NCI-H460 (cell line): ENCODE measurements at places on chromosomes 11 and 22. TPM values are rescaled to one million over a fixed set of nuclear protein-coding genes. Genes with fewer than 3 reads are reported as not detected.

GRCh38 chr11:128165572-128165971, 421.8 kb downstream of the ETS1 start:
- DNase-seq = no peak

- no peak for DNase-seq
Measured at GRCh38 chr11:45181193-45181888, 34.9 kb downstream of the PRDM11 start.

GRCh38 chr11:111574373-111575225, 27.6 kb upstream of the SIK2 start:
- DNase-seq = no peak

DNA sequence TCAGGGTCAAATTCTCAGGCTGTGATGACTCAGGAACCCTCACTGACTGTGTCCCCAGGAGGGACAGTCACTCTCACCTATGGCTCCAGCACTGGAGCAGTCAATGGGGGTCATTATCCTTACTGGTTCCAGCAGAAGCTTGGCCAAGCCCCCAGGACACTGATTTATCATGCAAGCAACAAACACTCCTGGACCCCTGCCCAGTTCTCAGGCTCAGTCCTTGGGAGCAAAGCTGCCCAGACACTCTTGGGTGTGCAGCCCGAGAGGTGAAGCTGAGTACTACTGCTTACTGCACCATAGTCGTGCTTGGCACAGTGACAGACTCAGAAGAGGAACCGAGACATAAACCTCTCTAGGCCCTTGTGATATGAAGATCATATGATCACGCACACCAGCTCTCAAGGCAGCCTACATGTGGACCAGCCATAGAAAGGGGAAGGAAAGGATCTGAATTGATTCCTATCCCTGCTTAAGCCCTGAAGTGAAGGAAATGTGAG, 58.2 kb downstream of the ZNF280B start:
- no peak for DNase-seq

- DNase-seq = no peak
Measured at GRCh38 chr11:119700030-119700429, 29.0 kb downstream of the NECTIN1 start.

GRCh38 chr22:44183287-44183588, 2.5 kb downstream of the PARVG start:
- DNase-seq = no peak

- no peak for DNase-seq
Measured at GRCh38 chr22:42685941-42686653, 34.6 kb downstream of the A4GALT start.

DNA sequence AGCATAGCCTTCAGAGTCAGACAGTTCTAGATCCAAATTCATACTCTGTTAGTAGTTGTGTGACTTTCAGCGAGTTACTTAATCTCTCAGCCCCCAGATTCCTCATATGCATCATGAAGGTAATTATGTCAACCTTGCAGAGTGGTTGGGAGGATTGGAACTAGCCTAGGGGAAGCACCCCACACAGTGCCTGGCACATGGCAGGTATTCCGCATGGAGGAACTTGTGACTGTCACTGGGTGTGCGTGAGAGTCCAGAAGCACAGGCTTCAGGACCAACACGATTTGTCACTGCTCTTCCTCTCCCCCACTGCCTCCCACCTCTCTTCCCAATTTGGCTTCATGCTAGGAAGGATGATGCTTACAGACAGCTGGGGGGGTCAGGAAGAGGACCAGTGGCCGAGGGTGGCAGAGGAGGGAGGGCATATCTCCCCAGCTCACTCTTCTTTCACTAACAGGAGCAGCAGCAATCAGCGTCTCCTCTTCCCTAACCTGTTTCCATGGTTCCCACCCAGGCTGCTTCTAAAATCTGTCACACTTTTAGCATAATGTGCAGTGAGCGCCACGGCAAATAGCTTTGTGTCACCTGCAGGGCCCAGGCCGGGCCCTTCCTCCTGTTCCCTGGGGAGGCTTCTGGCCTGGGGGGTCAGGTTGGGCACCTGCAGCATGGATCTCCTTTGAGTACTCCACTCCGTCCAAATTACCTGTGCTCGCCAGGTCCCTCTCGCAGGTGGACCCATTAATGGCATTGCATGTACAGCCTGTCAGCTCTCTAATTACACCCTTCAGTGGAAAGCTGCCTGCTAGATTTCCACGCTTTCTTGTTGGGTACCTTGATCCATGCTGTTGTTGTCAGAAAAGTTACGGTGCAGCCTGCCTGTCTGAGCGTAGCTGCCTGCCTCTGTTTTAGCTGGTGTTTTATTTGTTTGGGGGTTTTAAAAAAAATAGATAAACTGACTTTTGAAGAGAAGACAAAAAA, 400.4 kb downstream of the NXPE2 start:
- no peak for DNase-seq

DNA sequence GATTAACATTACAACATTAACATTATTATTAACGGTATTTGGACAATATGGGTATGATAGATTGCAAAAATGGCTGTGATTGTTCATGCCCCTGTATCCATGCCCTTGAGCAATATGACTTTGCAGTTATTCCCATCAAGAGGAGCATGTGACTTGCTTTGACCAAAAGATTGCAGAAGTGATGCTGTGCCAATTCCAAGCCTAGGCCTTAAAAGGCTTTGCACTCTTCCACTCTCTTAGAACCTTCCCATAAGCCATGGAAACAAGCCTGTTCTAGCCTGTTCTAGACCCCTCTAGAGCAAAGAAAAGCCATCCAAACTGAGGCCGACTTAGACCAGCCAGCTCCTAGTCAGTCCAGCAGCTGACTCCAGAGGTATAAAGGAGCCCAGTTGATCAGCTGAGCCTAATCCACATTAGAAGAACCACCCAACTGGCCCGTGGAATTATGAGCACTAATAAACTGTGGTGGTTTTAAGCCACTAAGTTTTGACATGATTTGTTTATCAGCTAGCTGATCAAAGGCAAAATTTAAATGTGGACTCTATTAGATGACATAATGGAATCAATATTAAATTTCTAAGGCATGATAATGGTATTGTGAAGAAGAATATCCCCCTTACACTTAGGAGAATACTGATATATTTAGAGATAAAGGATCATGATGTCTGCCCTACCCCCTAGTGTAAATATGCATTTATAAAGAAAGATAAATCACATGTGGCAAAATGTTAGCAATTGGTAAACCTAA, 28.6 kb downstream of the RAB30 start:
- DNase-seq = peak; percentile 13

GRCh38 chr11:130617001-130617400, 168.6 kb downstream of the ADAMTS15 start:
- no peak for DNase-seq

DNA sequence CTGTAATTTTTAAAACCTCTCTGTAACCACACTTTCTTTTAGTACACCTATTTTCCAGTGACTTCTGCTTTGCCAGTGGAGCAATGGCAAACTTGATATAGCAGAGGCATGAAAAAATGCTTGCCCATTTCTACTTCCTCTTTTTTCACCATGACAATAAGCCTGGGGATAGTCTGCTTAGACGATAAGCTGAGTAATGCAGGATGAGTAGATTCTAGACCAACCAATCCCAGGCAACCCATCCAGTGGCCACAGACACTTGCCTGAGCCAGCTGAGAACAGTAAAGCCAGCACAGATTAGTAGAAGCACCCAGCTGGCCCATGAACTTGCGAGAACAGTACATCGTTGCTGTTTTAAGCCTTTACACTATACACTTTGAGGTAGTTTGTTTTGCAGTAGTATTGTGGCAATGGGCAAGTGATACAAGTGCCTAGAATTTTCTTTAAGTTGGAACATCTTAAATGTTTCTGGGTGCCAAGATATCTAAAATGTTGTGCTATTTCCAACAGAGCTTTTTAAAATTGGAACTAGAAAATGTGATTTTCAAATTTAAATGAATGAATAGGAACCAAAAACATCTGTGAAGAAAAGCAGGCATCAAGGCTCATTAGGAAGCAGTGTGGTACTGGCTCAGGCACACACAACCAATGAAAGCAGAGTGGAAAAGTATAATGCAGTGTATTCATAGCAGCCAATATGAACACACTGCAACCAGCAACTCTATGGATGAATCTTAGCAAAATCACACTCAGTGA, 37.7 kb downstream of the DDI1 start:
- no peak for DNase-seq

- DNase-seq = no peak
Measured at GRCh38 chr22:49052560-49052959, 775.1 kb downstream of the BRD1 start.

- DNase-seq = no peak
Measured at GRCh38 chr11:70070706-70071105, 7.4 kb upstream of the ANO1 start.

GRCh38 chr11:58671983-58672633, 49.6 kb downstream of the CNTF start:
- DNase-seq = no peak

GRCh38 chr11:43944761-43945311, 2.4 kb downstream of the C11orf96 start:
- no peak for DNase-seq

GRCh38 chr11:125164091-125164421, 495 bp upstream of the PKNOX2 start:
- DNase-seq = no peak

- DNase-seq = no peak
Measured at GRCh38 chr11:126917531-126918204, 82.9 kb downstream of the KIRREL3 start.

DNA sequence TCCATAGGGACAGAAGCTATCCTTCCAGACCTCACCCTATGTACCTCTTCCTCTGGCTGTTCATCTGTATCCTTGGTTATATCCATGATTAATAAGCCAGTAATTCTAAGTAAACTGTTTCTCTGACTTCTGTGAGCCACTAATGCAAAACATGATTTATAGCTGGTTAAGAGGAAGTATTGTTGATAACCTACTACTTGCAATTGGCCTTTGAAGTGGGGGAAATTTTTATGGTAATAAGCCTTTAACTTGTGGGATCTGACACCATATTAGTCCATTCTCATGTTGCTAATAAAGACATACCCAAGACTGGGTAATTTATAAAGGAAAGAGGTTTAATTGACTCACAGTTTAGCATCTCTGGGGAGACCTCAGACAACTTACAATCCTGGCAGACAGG, 21.9 kb downstream of the CASP12 start:
- no peak for DNase-seq

- DNase-seq = no peak
Measured at GRCh38 chr11:1744137-1744886, 6.1 kb downstream of the IFITM10 start.

DNA sequence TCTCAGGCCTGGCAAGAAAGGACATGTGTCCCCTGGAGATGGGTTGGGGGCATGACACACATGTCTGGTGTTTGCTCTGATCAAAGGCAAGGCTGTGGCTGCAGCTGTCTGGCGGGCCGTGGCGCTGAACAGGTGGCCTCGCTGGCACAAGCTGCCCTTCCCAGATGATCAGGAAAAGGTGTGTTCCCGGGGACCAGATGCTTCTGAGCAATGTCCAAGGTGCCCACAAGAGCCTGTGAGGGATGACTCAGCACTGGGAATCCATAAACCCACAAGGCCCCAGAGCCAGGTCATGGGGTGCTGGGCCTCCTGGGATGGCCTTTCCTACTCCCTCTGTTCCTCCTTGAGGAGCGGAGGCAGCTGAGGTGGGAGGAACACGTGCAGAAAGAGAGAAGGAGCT, 9.7 kb upstream of the LRP5 start:
- no peak for DNase-seq

Gene PHOX2A
- total RNA-seq = not detected in 2 replicates

Gene C22orf31
- total RNA-seq = not detected in 2 replicates

Gene MS4A3
- total RNA-seq = not detected in 2 replicates

Gene PAAF1
- total RNA-seq = 8.2 and 8.6 TPM in 2 replicates

Gene CCDC87
- total RNA-seq = 0.37 and 0.52 TPM in 2 replicates

Gene RTN4RL2
- total RNA-seq = 0.45 and 0.72 TPM in 2 replicates

Gene EHF
- 0.10 and 0.20 TPM in 2 replicates for total RNA-seq

Gene CDKN1C
- 0.25 and 0.32 TPM in 2 replicates for total RNA-seq

Gene ROBO4
- total RNA-seq = not detected in 2 replicates
